ENCODE measurements at places on chromosomes 3 and 15. TPM values are rescaled to one million over a fixed set of nuclear protein-coding genes. Genes with fewer than 3 reads are reported as not detected.

GRCh38 chr15:72511536-72511935 lies 37.4 kb downstream of the ARIH1 start:
- no peaks in the 10 kb centered on the region for H3K27me3 ChIP-seq
- H3K4me3 ChIP-seq, result no peak overlapping the region
- no peaks in the 10 kb centered on the region for H3K36me3 ChIP-seq
- no peak for DNase-seq
- no peak overlapping the region for H3K27ac ChIP-seq
- peaks cover 23% of the 10 kb centered on the region for H3K4me1 ChIP-seq

ADCY5 gene
- total RNA-seq, result 0.21 TPM

DNA sequence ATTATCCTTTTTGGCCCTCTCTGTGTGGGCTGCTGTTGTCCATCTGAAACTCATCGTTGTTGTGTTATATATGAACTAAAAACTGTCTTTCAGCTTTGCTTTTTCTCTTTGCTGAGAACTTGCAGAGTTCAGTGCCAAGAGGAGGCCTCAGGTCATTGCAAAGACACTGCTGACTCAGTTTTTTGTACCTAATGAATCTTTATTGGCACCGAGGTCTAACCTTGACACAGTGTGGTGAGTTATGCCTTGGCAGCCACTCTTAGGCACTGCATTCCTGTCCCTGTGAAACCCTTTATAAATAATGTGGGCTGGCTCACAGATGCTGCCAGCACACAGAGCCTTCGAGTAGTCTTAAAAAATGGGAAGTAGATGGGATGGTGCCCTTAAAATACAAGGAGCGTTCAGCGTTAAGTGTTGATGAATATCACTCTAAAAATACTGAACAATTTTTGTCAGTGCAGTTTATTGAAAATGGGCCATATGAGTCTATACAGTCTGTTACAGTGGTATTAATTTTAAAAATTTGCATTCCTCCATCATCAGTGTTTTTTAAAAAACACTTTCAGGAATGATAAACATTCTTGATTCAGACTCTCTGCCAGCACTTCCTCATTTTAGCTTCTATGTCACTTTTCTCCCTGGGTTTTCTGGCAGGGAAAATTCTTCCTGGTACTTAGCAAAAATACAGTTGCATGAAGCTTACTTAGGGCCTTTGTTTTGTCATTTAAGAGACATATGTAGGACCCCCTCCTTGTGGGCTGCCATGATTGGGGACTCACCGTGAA lies 234.1 kb downstream of the CACNA2D3 start:
- DNase-seq, result no peak
- H3K4me1 ChIP-seq, result no peaks in the 10 kb centered on the region
- H3K36me3 ChIP-seq, result no peaks in the 10 kb centered on the region
- H3K27ac ChIP-seq, result no peak overlapping the region

DNA sequence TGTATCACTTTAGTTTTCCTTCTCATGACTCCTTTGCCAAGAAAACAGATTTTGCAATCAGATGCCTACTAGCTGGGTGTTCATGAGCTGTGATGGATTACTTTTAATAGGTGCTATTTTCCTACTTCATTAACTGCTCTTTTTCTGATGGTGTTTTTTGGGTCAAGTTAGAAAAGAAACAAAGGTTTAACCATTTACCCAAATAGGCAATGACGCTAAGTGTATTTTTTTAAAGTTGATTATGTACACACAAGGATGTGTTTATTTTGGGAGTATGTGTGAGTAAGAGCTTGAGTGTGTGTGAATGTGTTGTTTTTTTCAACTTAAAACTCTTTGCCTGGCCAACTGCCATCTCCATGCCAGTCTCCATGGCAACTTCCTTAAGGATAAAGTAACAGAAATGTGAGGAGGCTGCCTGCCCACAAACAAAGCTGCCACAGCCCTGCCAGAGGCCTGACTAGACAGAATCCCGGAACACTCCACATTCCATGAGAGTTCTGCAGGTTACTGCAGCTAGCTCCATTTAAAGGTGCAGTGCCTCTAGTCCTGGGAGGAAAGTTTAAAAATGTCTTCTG lies 215.6 kb upstream of the RBMS3 start:
- peak overlapping the region; percentile 13 for H3K27ac ChIP-seq
- H3K4me3 ChIP-seq, result no peak overlapping the region
- H3K27me3 ChIP-seq, result no peaks in the 10 kb centered on the region
- H3K36me3 ChIP-seq, result no peaks in the 10 kb centered on the region

- no peaks in the 10 kb centered on the region for H3K27me3 ChIP-seq
- peak within 1 kb of the TSS; percentile 75 for H3K4me3 ChIP-seq
- peak; percentile 86 for DNase-seq
- peak within 1 kb of the TSS; percentile 72 for H3K27ac ChIP-seq
These were observed at the start of gene CCDC66 for GRCh38 chr3:56556908-56557830. Gene CCDC66, plus strand, starts transcription at chr3:56557175. Its CDS starts 68 bp downstream, at chr3:56557243.

DNA sequence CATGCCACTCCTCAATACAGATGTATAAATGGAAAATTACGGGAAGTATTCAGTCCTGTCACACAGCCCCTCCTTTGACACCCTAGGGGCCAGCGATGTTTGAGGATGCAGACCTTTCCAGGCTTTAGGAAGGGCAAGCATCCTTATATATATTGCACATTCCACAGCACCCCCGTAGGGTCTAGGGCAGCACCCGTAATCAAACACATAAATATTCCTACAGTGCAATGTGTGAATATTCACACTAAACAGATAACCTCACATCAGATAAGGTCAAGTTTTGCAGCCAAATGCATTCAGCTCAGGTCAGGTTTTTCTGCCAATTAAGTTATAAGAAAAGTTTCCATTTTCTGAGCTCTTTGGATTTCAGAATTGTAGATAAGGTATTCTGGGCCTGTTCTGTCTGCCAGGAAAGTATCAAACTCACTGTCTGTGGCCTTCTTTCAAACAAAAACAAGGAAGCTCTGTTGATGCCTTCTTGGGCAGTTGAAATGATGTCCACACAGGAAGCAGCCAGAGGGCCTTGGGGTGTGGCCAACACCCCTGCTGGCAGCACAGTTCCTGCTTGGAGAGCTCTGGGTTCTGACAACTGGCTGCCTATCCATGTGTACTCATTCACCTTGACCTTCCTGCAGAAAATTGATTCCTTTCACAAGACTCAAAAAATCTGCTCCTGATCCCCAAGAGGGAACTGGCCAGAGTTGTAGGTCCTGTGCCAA lies 427.0 kb downstream of the NTRK3 start:
- no peak overlapping the region for H3K27ac ChIP-seq
- no peak for DNase-seq
- no peak overlapping the region for H3K4me3 ChIP-seq
- no peaks in the 10 kb centered on the region for H3K36me3 ChIP-seq

- no peaks in the 10 kb centered on the region for H3K36me3 ChIP-seq
- H3K27ac ChIP-seq, result no peak overlapping the region
- DNase-seq, result no peak
- no peaks in the 10 kb centered on the region for H3K4me1 ChIP-seq
- no peak overlapping the region for H3K4me3 ChIP-seq
- no peaks in the 10 kb centered on the region for H3K27me3 ChIP-seq
These were observed 541.1 kb downstream of the AGBL1 start for GRCh38 chr15:86620641-86621349.

- no peak for DNase-seq
- H3K4me1 ChIP-seq, result no peaks in the 10 kb centered on the region
- H3K36me3 ChIP-seq, result no peaks in the 10 kb centered on the region
- H3K27ac ChIP-seq, result no peak overlapping the region
- H3K4me3 ChIP-seq, result no peak overlapping the region
These were observed 100.8 kb downstream of the DTWD1 start for GRCh38 chr15:49721621-49722020.

GRCh38 chr15:60373745-60374144 lies 24.0 kb downstream of the ANXA2 start:
- H3K4me1 ChIP-seq, result peaks cover 85% of the 10 kb centered on the region
- H3K36me3 ChIP-seq, result peaks cover 48% of the 10 kb centered on the region
- no peaks in the 10 kb centered on the region for H3K27me3 ChIP-seq
- H3K27ac ChIP-seq, result peak overlapping the region; percentile 73
- no peak for DNase-seq
- H3K4me3 ChIP-seq, result no peak overlapping the region

DPPA4 gene
- total RNA-seq, result not detected

COPB2 gene
- 148 TPM for total RNA-seq

All from A673 (cell line).